ENCODE measurements at places on chromosomes 11 and 22.
A peak's percentile ranks its signal among the peaks of the same experiment; 100 is the strongest.

GRCh38 chr11:117295438-117296137 is 4.4 kb downstream of the BACE1-AS start:
- no peak for DNase-seq

GRCh38 chr11:87456499-87456898 is 418.8 kb downstream of the TMEM135 start:
- DNase-seq, result no peak

DNA sequence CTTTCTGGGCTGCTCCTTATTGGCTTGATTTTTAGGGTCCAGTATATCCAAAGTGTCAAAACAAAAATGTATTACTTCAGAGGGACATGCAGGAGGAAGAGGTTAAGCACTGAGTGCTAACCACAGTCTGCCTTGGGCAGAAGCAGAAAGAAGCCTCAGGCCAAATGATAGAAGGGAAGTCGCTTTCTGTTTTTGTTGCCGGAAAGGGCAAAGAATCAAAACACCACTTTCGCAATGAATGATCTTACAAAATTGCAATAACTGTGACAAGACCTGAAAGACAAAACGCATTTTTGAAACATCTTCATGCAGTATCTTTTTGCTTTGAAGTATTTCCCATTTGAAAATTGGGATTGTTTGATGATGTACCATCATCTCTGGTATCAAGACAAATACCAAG is 70.1 kb upstream of the PICALM start:
- no peak for DNase-seq

GRCh38 chr11:119594639-119595249 is 134.3 kb downstream of the NECTIN1 start:
- no peak for DNase-seq

- DNase-seq, result peak; percentile 4
Measured at GRCh38 chr11:66546368-66546965, at the start of gene ACTN3. Gene ACTN3, plus strand, starts transcription at chr11:66546903. Its CDS starts 35 bp downstream, at chr11:66546938.

GRCh38 chr22:45742866-45743450 is 71.3 kb downstream of the ATXN10 start:
- no peak for DNase-seq

- DNase-seq, result no peak
Measured at GRCh38 chr11:69807106-69807815, 12.0 kb downstream of the FGF3 start.

GRCh38 chr11:30579415-30580175 is 6.6 kb downstream of the MPPED2 start:
- no peak for DNase-seq

- no peak for DNase-seq
Measured at GRCh38 chr22:38228326-38228872, 26.6 kb downstream of the MAFF start.

- DNase-seq, result no peak
Measured at GRCh38 chr11:102494216-102494615, 36.3 kb downstream of the MMP7 start.

- DNase-seq, result no peak
Measured at GRCh38 chr11:94657629-94658028, 90.5 kb downstream of the PIWIL4 start.

- no peak for DNase-seq
Measured at GRCh38 chr11:113553915-113554314, 78.7 kb upstream of the DRD2 start.

DNA sequence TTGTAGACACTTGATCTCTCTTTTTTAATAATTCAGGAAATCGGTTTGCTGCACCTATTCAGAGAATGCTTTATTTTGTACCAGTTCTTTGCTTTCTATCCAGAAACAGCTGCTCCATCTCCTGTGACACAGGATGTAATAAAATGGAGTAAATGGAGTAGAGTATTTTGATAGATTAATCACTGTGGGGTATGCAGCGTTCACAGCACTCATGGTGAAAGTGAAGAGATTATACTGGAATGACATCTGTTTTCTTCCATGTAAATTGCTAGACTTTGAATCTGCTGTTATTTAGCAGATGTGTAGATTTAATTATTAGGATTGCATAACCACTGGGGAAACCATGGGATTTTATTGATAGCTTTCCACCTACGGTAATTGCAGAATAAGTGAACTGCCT is 227.3 kb upstream of the ARHGAP42 start:
- DNase-seq, result no peak

DNA sequence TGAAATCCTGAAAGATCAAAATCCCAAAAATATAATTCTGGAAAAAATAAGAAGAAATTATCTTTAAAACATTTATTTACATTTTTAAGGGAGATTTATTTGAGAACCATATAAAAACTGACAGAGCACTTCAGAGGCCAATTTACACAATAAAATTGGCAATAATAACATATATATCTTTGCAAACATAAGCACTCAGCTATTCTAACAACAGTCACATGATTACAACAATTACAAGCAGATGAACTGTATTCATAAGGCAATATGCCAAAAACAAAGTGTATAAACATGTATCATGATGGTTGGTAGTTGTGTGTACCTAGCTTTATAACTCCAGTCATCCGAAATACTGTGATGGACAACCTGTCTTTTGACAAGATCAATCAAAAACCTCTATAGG is 17.7 kb upstream of the RASSF10 start:
- no peak for DNase-seq
